ENCODE measurements at places on chromosomes 2 and 18. TPM values are rescaled to one million over a fixed set of nuclear protein-coding genes. Genes with fewer than 3 reads are reported as not detected.

DNA sequence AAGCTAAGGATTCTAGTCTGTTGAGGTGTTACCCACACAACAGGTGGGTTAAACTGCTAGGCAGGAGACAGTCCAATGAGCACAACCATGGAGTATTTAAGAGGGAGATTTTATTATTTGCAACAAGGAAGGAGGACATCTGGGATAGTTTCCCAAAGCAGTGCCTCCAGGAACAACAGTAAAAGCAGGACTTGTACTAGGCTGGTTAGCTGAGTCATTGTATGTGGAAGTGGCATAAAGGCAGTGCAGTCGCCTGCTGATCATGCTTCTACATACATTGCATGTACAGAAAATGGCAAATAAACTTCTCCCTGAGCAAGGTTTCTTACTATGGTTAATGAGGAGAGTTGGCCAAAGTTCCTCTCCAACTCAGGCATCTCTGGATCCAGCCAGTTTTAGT lies 46.1 kb upstream of the CYTIP start:
- peaks cover 28% of the 10 kb centered on the region for H3K4me1 ChIP-seq
- no peak overlapping the region for H3K4me3 ChIP-seq
- H3K27me3 ChIP-seq, result no peaks in the 10 kb centered on the region
- H3K27ac ChIP-seq, result no peak overlapping the region
- no peaks in the 10 kb centered on the region for H3K36me3 ChIP-seq

LPIN1 gene
- 117 TPM for total RNA-seq

CXCR1 gene
- total RNA-seq, result not detected

CFAP65 gene
- total RNA-seq, result not detected
